ENCODE measurements at places on chromosomes 3 and 15. TPM values are rescaled to one million over a fixed set of nuclear protein-coding genes. Genes with fewer than 3 reads are reported as not detected.

DNA sequence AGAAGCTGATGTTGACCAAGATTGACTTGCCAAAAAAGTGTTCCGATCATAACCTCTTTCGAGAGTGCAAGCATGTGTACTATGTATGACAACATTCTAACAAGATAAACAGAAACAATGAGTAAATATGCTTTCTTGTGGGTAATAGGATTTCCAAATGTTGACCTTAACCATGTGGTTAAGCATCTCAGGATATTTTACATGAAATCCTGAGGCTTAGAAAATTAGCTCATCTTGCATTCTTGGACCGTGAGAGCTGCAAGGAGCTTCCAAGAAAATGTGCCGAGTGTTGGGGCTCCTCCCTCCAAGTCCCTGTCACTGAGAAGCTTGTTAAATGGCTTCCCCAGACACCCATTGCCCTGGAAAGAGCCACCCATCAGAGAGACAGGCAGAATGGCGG lies 50.1 kb downstream of the C3orf20 start:
- DNase-seq: no peak

GRCh38 chr15:42825599-42825998 lies 88.7 kb upstream of the CDAN1 start:
- no peak for DNase-seq

DNA sequence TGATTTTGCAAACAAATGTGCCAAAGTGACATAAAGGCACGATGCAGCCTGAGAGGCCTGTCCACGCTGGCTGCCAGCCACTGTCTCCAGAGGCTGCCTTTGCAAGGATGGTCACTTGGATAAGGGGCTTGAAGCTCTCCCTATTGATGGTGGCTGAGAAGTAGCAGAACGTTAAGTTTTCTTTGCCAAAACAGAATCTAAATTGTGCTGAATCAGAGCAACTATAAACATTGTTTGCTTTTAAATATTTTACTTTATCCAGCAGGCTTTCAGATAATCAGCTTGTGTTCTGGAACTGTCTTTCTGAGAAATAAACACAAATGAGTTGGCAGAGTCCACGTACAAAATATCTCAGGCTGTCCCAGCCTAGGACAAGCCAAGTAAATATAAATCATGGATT lies 23.8 kb upstream of the CNBP start:
- no peak for DNase-seq

Gene DZIP1L
- total RNA-seq: 16.5 TPM

DNA sequence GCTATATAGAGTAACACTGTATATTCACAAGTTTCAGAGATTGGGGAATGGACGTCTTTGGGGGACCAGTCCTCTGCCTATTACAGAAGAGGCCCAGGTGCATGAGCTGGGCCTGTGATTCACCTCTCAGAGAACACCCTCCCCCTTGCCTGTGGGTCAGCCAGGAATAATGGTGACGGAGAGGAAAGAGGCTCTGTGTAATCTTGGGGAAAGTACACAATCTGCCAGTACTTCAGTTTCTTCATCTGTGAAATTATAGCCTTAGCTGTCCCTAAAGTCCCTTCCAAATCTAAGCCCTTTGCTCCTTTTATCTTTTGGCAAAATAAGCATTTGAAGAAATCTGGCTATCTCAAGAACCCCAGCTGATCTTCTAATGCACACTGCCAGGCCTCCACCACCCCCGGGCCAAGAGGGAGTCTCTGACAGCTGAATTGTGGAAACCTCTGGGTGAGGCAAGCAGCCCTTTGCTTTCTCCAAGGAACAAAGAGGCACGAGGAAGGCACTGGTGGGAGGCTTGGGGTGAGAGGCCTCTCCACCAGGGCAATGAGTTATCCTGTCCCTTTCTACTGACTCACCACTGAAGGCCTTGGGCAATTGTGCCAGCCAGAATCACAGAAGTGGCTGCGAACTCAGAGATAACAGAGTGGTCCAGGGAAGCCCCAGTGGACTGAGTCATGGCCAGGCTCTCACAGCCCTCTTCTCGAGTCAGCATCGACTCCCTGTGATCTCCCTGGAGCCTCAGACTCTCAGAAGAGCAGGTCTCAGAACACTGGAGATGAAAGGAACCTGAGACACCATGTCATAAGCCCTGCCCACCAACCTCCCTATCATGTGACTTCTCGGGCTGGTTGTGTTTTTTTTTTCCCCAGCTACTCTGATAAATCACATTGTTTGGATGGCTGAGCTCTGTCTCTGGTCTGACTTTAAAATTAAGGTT lies 31.8 kb downstream of the CCNL1 start:
- DNase-seq: peak; percentile 73

Gene FOXL2
- 0.86 TPM for total RNA-seq

GRCh38 chr3:125052624-125053303 lies 3.0 kb downstream of the HEG1 start:
- no peak for DNase-seq

- no peak for DNase-seq
Observed at GRCh38 chr15:95679847-95680582, 650.5 kb upstream of the NR2F2 start.

DNA sequence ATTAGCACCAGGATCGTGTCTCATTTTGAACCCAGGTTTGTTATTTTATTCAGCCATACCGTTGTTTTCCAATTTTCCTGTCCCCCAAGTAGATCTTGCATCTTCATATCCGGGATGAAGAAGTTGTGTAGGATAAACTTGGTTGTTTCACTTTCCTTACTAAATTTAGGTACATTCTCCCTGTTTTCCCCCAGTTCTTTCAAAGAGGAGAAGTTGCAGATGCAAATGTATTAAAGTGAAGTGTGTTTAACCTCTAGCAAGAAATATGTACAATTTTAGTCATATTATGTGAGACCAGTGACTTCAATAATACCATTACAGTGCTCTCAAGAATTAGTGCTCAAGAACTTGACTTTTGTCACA lies 1.3 kb downstream of the ATXN7 start:
- no peak for DNase-seq

Gene NRROS
- total RNA-seq: 0.39 TPM

DNA sequence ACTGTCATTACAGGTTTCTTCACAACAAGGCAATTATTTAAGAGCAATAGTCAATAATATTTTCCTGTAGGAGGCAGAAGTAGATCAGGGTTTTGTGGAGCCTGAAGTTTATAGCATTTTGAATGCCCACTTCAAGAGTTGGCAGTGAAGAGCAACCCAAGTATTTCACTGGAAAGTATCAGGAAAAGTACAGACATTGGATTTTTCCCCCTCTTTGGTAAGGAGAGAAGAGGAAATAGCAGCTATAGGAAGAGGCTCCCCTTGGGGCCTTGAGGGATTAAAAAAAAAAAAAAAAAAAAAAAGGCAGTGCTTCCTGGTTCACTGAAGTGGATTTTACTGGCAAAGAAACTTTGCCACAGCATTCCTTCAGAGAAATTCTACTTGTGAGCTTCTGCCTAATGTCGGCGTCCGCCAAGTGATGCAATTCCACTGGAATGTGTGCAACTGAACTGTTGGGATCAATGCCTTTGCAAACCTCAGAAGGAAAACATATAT lies 5.7 kb upstream of the CNTN6 start:
- peak; percentile 61 for DNase-seq

DNA sequence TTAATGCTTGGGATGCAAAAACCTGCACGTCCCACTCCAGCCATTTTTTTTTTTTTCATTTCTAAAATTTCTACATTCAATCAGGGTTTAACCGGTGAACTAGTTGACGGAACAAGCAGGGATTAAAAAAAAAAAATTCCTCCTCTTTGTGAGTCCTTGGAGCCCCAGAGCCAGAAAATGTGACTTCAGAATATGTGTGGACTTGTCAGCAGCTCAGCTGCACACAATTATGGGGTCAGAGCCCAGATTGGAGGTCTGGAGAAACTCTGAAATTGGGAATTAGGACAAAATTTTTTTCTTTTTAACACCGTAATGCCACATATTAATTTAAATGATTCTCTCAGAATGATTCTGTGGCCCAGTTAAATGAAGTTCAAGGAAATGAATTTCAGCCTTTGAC lies 921.0 kb upstream of the CFAP20DC start:
- DNase-seq: no peak

- no peak for DNase-seq
Observed at GRCh38 chr3:31802981-31803740, 177.9 kb downstream of the OSBPL10 start.

Gene ESYT3
- 3.5 TPM for total RNA-seq

GRCh38 chr15:84621358-84621979 lies 20.7 kb downstream of the ZSCAN2 start:
- no peak for DNase-seq

Gene DIPK2A
- 39.4 TPM for total RNA-seq

Gene KCNMB2
- total RNA-seq: not detected

GRCh38 chr3:186949281-186949982 lies 19.1 kb downstream of the ST6GAL1 start:
- no peak for DNase-seq

- no peak for DNase-seq
Observed at GRCh38 chr15:63611177-63611576, 14.0 kb downstream of the FBXL22 start.

DNA sequence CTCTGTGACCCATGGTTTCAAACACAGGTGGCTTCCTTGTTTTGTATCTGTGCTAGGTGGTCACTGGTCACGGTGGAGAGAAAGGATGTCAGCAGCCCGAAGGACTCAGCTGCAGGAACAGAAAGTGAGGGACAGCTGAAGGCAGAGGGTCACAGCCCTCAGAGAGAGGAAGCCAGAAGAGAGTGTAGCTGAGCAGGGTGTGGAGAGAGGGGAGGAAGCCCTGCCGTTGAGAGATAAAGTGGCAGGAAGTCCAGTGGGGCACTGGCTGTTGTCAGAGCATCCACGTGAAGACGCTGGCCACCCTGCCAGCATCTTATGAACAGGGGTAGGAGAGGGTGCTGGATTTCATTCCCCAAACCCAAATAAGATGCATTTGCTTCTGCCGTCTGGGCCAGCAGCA lies 36.9 kb downstream of the LIMD1 start:
- no peak for DNase-seq

GRCh38 chr3:139718415-139718814 lies 40.6 kb upstream of the NMNAT3 start:
- DNase-seq: peak; percentile 57

Gene ITIH3
- total RNA-seq: not detected

GRCh38 chr3:132034486-132035464 lies at the start of gene CPNE4:
TSS of gene CPNE4 (minus strand) at chr3:132035014.
- DNase-seq: peak; percentile 100

DNA sequence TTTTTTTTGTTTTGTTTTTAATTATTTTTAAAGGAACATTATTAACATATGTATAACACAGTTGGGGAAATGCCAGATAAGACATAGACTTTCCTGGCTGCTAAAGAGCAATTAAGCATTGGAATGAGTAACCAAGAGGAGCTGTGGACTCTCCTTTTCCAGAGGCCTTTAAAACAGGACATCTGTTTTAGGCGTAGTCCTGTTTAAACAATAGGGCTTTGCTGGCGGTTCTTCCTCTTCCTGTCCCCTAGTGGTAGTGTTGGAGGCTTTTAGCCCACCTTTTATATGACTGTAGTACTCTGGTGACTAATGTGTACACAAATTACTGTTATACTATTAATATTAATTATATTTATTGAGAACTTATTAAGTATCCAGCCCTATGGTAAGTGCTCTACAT lies 81.9 kb downstream of the PPARG start:
- no peak for DNase-seq

GRCh38 chr3:192130534-192131132 lies 596.7 kb downstream of the FGF12 start:
- peak; percentile 68 for DNase-seq

- no peak for DNase-seq
Observed at GRCh38 chr3:52477796-52478095, 17.4 kb upstream of the STAB1 start.

Gene LEKR1
- total RNA-seq: 5.1 TPM

Gene FANCD2OS
- not detected for total RNA-seq

GRCh38 chr3:162390891-162391290 lies 894.3 kb downstream of the OTOL1 start:
- DNase-seq: no peak

- DNase-seq: no peak
Observed at GRCh38 chr3:71786217-71786549, 1.2 kb upstream of the PROK2 start.

DNA sequence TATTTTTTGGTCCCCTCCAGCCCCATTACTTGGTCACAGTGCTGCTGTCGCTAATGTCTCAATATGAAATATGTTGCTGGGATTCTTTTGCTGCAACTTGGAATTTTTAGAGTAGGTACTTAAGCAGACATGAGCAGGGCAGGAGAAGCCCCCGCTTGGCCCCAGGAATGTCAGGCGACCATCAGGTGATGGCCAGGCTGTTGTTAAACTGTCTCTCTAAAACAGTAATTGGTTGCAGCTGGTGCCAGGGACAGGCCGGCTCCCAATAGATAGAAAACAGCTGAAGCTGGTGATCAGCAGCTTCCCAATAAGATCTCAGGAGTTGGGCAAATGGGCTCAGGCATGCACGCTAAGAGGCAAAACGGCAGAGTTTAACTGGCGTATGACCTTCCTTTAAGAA lies 329.9 kb upstream of the TBL1XR1 start:
- DNase-seq: no peak

GRCh38 chr15:95894407-95894956 lies 436.0 kb upstream of the NR2F2 start:
- no peak for DNase-seq

DNA sequence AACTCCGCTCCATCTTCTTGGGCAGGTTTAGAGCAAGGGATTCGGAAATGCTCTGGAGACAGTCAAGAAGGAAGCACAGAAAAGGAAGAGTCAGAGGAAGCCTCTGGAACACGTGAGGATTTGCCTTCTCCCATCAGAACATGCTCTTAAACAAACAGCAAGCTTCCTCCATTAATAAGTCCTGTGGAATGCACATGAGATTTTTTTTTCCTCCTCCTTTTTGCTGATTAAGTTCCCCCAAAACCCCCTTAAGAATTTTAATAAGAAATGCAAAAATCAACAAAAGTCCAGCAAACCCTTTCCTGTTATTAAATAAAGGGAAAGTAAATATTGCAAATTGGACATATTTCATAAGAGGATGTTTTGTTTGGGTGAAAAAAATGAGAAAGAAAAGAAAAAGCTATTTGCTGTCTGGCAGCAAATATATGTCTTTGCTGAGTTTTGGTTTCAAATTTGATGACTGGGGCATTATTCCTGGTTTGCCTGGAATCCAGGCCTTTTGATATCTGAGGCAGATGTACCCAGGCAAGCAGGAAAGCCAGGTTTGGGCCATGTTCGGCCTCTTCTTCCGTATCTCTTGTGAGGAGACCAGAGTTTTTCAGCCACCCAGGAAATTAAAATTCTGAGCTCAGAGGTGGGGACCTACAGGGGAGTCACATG lies 7.9 kb upstream of the TSEN2 start:
- DNase-seq: no peak

Gene UNC13C
- 0.32 TPM for total RNA-seq

Gene VPS33B
- 18.4 TPM for total RNA-seq

DNA sequence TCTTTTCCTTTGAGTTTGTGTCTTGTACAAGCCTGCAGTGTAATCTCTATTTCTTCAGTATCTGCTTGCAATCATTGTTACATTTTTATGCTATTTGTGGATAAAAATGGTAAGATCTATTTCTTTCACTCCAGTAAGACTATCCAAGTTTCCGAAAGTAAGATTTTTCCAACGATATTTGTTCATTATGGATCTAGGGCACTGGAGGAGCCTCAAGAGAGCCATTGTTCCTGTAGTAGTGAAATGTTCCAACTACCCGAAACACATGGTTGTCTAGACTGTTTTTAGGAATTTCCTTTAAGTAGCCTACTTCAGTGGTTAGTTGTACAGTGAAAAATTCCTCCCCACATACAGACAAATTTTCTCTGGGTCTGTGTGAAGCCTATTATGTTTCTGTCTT lies 597.4 kb downstream of the RSL24D1 start:
- no peak for DNase-seq

Gene SGO1
- total RNA-seq: 29.4 TPM
